ENCODE measurements at places on chromosomes 7 and 10.
A peak's percentile ranks its signal among the peaks of the same experiment; 100 is the strongest.

GRCh38 chr7:145050415-145050814, 214.6 kb upstream of the TPK1 start:
- no peak for DNase-seq

- no peak for DNase-seq
Measured at GRCh38 chr10:60377955-60378354, 11.7 kb downstream of the ANK3 start.

- no peak for DNase-seq
Measured at GRCh38 chr7:3196629-3197400, 104.2 kb upstream of the SDK1 start.

DNA sequence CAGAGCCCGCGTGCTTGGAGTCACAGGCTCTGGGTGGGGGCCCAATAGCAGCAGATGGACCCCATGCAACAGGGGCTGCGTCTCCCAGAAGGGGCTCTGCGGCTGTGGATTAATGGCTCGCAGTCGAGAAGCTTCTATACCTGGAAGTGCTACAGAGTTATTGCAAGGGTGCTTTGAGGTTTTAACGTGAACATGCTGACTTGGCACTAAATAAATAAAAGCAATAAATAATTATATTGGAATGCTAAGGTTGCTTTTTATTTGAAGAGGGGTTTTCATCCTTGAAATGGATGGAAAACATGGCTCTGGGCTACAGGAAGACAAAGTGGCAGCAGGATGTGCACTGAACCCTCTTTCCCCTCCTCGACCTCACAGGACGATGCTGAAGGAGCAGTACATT, 122.4 kb downstream of the PAXIP1 start:
- no peak for DNase-seq

DNA sequence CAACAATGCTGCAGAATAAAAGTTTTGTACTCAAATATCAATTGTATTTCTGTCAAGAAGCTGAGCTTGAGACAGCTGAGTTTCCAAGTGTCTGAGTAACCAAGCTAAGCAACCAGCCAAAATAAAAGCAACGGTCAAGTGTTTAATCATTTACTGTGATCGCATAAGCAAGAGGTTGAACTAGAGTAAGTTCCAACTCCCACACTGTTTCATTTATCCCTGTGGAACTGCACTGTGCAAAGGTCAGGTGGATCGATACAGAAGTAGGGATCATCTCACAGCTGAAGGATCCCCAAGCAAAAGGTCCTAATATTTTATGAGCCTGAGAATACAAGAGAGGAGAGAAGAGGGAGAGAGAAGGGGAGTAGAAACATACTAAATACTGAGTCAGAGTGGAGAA, 21.4 kb downstream of the OR2A14 start:
- DNase-seq, result no peak

- no peak for DNase-seq
Measured at GRCh38 chr10:21169271-21169670, 272.2 kb upstream of the NEBL start.

DNA sequence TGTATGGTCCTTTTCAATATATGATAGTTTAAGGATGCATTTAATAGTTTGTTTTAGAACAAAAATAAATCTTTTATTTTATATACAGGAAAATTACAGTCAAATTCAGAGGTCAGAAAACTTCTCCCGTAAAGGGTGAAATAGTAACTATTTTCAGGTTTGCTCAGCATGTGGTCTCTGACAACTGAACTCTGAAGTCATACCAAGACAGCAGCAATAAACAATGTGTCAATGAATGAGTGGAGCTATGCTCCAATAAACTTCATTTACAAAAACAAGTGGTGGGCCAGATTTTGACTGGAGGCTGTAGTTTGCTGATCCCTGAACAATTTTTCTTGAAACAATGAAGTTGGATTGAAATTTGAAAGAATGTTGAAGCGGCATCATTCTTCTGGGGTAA, 123.6 kb downstream of the ZNF248 start:
- DNase-seq, result no peak

DNA sequence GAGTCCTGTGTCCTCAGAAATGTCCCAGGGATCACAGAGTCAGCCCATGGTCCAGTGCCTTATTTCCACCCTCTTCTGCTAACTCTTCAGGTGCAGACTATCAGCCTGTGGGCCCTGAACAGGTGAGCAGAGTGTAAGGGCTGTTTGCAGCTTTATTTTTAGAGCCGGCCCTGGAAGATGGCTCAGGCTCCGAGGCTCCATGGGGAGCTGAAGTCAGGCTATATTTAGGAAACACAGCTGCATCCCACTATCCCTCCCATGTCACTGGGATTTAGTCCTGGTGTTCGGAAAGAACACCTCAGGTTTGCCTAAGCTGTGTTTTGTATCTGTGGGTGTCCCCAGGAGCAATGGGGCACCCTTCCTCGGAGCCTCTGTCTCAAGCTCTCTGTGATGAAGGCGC, 126.9 kb downstream of the RPS24 start:
- DNase-seq, result no peak

- no peak for DNase-seq
Measured at GRCh38 chr7:120992272-120992964, 3.9 kb downstream of the CPED1 start.

- DNase-seq, result no peak
Measured at GRCh38 chr10:50551894-50552293, 71.9 kb downstream of the SGMS1 start.

DNA sequence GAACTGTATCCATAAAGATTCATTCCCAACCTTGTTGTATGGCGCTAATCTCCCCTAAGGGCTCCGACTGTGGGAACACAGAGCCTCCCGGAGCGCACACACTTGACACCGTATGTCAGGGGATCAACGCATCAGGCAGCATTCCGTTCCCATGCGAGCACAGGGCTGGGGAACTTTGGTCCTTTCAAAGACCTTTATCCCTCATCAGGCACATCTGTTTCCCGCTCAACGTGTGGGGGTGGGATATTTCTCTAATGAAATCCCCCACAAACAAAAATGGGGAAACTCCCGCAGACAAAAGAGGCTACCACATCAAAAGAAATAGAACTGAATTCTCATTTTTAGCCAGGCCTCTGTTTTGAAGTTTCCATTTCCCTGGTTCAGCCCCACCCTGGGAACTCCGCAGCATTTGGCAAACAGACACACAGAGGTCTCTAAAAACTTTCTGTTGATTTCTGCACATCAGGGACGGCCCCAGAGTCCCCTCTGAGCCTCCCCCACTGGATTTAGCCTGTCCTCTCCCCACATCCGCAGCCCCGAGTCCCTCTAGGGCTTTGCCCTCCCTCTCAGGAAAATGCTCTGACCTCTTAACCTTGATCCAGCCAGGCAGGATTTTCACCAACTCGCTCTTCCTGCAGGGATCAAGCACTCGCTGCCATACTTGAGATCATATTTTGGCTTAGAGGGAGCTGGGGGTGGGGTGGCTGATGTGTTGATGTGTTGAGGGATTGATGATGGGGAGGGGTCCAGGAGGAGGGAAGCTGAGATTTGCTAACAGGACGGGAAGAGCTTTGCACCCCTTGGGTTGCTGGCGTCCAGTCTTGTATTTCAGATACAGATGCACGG, 6.6 kb downstream of the CPA5 start:
- DNase-seq, result no peak

GRCh38 chr7:51881309-51881708, 564.7 kb upstream of the COBL start:
- DNase-seq, result no peak

- DNase-seq, result no peak
Measured at GRCh38 chr10:126208726-126209302, 179.5 kb downstream of the ADAM12 start.

DNA sequence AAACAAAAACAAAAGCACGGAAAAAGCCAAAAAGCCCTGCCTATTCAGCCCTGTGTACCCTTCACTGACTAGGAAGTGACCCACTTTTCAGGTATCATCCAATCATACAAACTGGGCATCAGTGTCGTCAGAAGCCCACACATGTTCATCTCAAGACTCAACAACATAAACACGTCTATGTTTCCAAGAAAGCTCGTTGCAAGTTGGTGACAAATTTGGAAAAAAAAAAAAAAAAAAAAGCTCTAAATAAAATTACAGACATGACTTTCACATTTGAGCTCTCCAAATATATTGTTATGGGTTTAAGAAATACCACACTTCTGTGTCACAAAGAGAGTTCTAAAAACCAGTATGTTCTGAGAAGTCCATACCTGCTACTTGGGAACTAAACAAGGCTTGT, 204.7 kb upstream of the KLF14 start:
- no peak for DNase-seq

GRCh38 chr10:77944519-77944918, 18.0 kb upstream of the DLG5 start:
- DNase-seq, result peak; percentile 86

- no peak for DNase-seq
Measured at GRCh38 chr7:88095-88926, 104.1 kb upstream of the FAM20C start.

GRCh38 chr10:12332572-12333379, 16.6 kb upstream of the CAMK1D start:
- DNase-seq, result no peak

DNA sequence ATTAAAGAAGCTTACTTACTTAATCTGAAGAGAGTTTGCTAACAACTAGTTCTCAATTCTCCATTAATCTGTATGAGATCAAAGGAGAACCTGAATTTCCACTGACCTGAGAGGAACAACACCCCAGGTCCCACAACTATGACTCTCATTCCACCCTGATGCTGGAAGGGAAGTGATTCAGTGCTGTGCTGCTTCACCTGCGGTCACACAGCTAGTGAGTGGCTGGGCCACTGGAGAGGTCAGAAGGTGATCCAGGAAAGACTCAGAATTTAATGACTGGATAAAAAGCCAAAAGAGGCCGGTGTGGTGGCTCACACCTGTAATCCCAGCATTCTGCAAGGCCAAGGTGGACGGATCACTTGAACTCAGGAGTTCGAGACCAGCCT, 23.6 kb downstream of the SORBS1 start:
- no peak for DNase-seq

DNA sequence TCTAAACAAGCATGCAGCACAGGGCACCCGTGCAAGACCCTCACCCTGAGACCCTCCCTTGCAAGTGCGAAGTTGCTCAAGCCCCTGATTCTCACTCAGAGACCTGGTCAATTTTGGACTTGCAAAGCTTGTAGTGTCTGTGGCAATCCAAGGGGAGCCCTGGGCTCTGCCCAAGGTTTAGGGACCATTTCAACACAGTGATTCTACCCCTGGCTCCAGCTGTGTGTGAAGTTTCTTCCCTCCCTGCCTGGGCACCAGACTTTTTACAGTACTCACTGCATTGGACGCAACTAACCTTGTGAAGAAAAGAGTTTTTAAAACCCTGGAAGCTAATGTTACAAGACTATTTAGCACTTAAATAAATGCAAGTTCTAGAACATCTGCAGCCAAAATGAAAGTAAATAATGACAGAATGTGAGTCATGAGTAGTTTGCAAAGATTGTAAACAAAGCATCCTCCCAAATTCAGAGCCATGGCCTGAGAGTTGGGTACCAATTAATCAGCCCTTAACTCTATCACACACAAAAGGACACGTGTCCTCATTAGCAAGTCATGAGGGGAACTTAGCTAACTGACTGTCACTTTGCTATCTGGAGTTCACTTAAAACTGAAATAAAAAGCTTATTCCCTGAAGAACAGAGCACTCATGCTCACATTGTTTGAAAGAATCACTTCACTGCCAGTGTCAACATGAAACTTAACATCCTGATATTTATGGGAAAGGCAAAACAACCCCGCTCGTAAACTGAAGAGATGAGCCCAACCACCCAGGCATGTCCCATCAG, 48.1 kb downstream of the RGS10 start:
- no peak for DNase-seq

GRCh38 chr10:120477021-120477742, 20.2 kb downstream of the PLPP4 start:
- DNase-seq, result peak; percentile 48

- no peak for DNase-seq
Measured at GRCh38 chr7:118140468-118140867, 43.5 kb upstream of the LSM8 start.

- DNase-seq, result peak; percentile 49
Measured at GRCh38 chr7:43076189-43076605, 36.2 kb upstream of the HECW1 start.

GRCh38 chr7:7921830-7922229, 46.8 kb upstream of the GLCCI1 start:
- no peak for DNase-seq

DNA sequence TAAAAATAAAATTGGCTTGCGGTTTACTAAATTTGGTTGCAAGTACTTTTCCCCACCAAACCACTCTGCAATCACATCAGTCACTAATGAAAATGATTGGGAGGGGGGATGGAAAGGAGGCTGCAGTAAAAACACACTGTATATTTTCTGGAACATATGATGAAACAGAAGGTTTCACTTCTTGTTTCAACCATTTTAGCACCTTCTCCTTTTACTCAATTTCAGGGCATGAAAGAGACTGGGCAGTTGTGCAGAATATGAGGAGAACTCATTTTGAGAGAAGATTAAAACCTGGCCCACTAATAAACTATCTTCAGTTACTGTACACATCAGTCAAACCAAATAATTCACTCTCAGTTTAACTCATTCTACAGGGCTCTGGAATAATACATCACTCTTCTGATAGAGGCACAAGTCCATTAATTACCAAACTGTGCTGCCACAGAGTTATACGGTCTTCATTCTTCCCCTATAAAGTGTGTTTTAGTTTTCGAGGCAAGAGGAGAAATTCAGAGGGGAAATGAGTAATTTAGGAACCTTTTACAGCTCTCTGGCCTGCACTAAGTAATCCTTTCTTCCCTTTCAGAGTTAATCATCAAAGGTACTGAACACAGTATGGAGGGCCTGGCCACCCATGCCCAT, 25.5 kb downstream of the JAZF1 start:
- no peak for DNase-seq

DNA sequence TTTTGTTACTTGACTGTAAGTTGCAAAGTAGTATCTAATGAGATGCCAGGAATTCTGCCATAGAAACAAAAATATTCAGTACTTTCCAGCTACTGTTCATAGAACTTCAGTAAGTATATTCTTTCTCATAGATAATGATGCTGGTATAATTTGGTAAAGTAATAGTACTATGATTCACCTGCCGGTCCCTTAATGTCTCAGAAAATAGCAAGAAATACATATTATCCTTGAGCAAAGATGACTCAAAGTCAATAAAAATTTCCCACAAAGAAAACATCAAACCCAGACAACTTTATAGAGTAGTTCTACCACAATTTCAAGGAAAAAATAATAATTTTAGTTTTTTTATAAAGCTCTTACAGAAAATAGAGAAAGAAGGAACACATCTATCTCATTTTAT, 105.4 kb downstream of the EPDR1 start:
- DNase-seq, result no peak

DNA sequence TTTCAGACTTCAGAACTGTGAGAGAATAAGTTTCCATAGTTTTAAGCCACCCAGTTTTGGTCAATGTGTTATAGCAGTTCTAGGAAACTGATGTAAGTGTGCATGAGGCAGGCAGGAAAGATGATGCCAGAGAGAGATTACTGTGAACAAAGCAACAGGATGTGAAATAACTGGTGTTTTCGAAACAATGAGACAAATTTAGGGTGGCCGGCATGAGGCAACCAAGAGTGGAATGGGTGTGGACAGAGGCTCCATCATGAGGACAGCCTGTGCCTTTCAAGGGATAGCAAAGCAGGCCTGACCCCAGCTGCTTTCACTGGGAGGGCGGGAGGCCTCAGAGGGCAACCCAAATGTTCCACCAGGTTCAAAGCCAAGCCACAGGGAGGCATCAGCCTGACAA, 67.3 kb upstream of the UCN3 start:
- no peak for DNase-seq

- DNase-seq, result no peak
Measured at GRCh38 chr7:28729727-28730126, 228.4 kb downstream of the TRIL start.

GRCh38 chr7:117715784-117716445, 157.3 kb downstream of the CTTNBP2 start:
- DNase-seq, result peak; percentile 29

Data from retinal pigment epithelial cell (primary cell).